ENCODE measurements at places on chromosomes 1 and 21.

DNA sequence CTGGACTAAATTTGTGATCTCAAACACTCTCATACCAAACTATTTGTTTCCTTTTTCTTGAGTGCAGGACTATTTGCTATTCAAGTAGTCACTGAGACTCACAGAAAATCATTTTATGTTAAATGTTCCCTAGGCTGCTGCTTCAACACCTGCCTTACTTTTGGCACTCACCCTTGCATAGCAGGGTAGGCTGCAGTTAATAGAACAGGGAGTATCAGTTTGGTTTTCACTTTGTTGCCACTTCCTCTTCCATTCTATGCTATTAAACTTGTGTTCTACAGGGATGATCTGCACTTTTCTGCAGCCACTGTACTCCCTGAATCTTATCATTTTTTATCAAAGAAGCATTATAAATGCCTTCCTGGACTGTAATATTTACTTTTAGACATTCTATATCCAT lies 148.7 kb upstream of the PRMT6 start:
- no peak for DNase-seq

DNA sequence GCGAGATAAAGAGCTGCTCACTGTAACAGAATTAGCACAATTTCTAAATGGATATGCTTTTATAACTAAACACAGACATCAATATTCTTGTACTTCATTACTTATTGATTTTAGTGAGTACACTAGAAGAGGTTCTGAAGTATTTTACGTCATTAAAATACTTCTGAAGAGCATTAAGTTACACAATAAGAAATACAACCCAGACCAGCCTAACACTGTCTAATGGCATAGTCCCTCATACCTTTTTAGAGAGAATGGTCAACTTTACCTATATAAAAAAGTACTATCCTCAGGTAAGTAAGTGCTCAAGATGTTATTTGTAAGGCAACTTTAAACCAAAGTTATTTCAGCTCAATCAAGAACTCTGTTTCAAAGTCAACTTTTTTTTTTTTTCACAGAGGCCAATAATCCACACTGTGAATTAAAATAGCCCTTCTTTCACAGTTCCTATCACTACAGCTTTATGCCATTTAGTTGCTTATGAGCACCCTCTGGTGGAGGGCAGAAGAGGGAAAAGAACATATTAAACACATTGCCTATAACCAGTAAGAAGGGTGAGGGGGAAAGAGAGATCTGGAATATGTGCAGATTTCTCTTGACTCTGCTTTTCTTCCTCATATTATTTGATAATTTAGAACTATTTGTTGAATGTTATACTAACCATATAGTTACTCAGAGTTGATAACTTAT lies 182.1 kb upstream of the DMRTA2 start:
- no peak for DNase-seq

DNA sequence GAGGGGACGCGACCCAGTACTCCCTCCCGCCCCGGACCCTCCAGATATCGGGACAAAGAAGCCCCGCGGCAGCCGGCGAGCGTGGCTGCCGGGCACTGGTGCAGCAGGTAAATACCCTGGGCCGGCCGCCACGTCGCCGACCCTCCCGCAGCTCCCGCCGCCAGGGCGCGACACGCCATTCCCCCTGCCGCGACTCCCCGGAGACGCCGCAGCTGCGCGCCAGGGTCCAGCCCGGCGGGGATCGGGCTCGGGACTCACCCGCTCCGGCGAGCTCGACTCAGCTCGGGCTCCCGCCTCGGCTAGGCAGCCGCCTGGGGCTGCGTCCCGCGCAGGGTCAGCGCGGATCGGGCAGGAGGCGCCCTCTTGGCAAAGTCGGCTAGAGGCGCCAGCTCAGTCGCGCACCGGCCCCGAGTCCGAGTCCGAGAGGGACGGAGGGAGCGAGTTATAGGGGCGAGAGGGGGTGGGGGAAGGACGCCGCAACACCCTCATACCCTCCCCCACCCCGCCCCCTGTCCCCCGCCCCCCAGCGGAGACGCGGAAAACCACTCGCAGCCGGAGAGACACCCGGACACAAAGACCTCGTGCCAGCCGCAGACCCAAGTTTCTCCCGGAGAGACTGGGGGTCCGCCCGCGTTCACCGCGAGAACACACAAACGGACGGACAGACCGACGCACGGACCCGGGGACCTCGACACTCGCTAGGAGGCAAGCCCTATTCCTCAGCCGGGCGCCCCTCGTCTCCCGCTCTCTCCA lies 985 bp downstream of the SYT6 start:
- no peak for DNase-seq

DNA sequence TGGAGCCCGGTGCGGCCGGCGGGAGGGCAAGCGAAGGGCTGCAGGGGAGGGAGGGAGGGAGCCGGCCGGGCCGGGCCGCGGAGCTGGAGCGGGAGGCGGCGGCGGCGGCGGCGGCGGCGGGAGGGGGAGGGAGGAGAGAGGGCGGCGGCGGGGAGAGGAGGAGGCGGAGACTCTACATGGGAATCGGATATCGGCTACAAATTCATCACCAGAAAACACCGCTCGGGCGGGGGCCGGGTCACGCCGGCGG lies at the start of gene AKT3:
AKT3 (minus strand) TSS at position 42 of the 250 bp plus-strand sequence. CDS start 7,073 bp downstream, outside the sequence.
- no peak for DNase-seq

DNA sequence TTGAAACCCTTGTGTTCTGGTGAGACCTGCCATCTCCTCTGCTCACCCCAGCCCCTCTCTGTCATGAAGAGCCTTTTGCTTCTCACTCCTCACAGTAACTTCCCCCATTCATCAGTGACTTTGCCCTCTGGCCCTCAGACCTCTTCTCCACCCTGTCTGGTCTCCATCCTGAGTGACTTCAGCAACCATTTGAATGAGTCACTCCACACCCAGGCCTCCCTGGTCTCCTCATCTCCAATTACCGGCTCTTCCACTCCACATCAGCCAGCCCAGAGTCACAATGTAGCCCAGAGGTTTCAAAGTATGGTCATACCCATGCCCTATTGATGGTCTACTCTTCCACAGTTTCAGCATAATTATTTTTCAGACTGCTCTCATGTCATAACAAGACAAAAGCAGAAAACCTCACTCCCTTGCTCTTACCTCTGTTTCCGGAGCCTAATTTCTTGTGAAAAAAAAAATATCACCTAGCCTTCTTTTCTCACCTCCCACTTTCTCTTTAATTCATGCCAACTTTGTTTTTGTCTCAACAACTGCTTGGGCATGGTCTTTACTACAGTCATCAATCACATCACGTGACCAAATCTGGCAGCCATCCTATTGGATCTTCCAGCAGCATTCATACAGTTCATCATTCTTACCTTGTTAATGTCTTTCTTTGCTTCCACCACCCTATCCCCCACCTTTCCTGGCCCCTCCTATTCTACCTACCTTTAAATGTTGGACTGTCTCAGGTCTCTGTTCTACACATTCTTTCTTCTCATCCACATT lies 35.6 kb upstream of the NEK7 start:
- no peak for DNase-seq

DNA sequence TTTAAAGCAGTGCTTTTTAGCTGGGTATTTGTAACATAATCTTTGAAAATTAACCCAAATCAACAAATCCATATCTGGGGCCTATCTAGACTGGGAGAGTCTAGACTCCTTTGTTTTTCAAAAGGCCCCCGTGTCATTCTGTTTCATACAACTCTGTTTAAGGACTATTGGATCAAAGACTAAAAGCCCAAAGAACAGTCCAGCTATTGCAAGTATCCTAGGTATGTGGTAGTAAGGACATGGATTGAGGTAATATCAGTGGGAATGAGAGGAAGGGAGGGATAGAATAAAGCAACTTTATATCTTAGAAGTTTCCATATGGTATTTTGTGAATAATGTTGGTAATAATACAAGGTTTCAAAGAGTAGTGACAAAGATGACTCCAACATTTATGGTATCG lies 18.2 kb downstream of the KIF1B start:
- DNase-seq, result no peak

- no peak for DNase-seq
Measured at GRCh38 chr1:232046451-232047306, 420.1 kb downstream of the DISC1 start.

DNA sequence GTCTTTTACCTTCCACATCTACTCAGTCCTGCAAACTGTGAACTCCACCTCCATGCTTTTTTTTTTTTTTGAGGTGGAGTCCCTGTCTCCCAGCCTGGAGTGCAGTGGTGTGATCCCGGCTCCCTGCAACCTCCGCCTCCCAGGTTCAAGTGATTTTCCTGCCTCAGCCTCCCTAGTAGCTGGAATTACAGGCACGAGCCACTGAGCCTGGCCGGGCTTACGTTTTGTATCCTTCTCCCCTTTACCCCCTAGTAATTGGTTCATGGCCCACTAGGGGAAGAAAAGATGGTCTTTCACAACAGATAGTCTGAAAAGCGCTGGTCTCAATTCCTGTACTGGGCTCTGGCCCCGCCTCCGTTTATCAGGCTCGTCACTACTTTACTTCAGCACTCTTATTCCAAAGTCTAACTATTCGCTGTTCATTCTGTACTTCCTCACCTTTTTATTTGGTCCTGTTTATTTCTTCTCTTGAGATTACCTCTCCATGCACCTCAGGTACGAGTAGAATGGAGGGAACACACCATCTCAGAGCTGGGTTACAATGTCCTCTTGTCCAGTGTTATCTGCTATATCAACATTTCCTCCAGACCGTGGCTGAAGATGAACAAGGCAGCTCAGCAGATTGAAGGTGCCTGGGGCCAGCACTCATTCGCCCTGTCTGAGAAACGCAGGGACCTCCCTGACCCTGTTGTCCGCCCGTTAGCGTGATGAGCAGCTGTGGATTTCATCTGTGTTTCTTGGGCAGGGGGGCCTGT lies 16.2 kb downstream of the CNST start:
- no peak for DNase-seq

DNA sequence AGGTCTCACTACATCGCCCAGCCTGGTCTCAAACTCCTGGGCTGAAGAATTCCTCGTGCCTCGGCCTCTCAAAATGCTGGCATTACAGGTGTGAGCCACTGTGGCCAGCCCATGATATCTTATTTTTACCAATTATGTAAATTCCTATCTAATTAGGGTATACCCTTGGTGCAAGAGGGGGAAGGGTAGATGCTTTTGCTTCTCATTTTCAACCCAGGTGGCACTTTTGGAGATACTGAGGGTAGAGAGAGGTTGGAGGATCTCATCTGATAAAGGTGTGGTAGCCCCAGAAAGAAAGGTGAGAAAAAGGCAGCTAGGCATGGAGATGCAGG lies 17.4 kb downstream of the ENSA start:
- DNase-seq, result no peak

DNA sequence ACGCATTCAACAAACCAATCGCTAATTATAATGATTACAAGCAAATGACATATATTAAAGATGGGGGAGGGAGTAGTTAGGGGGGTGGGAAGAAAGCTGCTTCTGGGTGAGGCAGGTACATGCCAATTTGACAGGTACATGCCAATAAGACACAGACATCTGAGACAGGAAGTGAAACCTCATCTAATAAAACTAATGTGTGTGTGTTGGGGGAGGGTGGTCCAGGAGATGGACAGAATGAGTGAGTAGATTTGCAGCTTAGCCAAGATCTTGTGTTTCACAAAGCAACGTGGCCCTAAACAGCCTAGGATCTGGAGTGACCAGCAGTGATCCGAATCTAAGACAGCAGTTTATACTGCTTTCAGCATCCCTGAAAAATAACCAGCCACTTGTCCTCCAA lies 10.8 kb downstream of the CFAP45 start:
- DNase-seq, result no peak

DNA sequence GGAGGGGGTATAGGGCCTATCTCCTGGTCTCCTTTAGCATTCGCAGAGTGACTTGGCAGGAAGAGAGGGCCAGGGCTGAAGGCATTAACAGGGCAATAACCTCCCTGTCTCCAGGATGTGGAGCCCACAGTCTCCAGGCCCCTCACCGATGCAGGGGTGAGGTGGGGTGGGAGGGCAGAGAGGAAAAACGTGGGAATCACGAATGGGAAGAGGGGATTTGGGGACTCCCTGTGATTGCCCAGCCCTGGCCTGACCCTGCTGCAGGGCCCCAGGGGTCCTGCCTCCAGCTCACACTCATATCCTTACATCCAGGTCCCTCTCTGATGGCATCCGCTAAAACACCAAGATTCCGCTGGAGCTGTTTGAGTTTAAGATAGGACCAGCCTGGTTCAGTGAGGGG lies 14.6 kb downstream of the TFAP2E start:
- DNase-seq, result no peak

GRCh38 chr1:116769561-116769977 lies 15.3 kb downstream of the CD2 start:
- no peak for DNase-seq

GRCh38 chr1:240173836-240174235 lies 82.2 kb downstream of the FMN2 start:
- DNase-seq, result no peak
